ENCODE measurements at places on chromosomes 1 and 21. TPM values are rescaled to one million over a fixed set of nuclear protein-coding genes. Genes with fewer than 3 reads are reported as not detected.

Gene ILDR2
- under 0.01 TPM for total RNA-seq

Gene FBXO2
- total RNA-seq, result 0.29 TPM

Gene SLAMF7
- total RNA-seq, result under 0.01 TPM

Gene TENT5C
- 0.36 TPM for total RNA-seq

All from osteoblast (primary cell).